NCI-H2081 treated with DMSO at 0.1 percent for 48 hours (cell line): ENCODE measurements at places on chromosomes 2 and 18.
A peak's percentile ranks its signal among the peaks of the same experiment; 100 is the strongest.

DNA sequence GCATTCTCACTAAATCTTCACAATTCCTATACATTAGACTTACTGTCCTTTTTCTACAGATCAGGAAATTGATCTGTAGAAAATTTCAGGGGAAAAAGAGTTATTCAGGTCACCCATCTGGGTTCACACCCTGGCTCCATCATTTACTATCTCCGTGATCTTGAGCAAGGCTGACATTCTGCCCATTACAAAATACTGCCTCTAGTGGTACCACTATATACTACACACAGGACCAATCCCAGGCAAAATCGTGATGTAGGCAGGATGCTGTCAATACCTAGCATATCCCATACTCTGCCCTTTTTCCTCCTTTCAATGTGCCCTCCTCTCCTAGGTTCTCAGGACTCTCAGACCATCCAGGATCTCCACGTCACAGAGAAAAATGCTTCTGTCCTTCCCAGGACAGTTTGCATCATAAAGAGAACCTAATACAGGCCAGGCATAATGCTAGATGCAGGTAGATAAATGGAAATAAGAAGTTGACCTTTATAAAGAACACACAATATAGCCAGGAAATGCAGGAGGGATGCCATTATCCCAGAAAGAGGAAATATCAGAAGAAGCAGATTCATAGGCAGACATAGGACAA lies 101.9 kb downstream of the CDH20 start:
- no peak for DNase-seq

DNA sequence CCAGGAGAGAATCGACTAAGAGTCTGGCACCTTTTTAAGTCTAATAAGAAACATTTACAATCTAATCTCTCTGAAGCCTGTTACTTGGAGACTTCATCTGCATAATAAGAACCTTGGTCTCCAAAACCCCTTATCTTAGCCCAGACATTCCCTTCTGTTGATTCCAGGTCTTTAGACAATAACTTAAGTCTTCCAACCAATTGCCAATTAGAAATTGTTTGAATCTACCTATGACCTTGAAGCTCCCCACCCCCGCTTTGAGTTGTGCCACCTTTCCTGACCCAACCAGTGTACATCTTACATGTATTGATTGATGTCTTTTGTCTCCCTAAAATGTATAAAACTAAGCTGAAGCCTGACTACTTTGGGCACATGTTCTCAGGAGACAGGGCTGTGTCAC lies 49.5 kb upstream of the DTNA start:
- DNase-seq: no peak

DNA sequence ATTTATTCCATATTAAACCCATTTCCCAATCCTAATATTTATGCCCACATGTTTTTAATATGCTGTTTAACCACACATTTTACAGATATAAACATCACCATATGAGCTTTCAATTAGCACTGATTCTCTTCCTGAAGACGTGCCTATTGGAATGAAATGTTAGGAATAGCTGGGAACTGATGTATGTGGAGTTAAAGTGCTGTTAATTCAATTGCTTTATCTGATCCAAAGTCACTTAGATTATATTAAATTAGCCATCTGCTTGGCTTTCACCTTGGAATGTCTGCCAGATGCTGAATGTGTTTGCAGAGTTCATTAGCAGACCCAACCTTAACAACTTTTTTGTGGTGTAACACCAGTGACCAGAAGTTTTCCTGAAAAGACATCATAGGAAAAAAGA lies 942.9 kb upstream of the KLHL29 start:
- no peak for DNase-seq

- DNase-seq: no peak
Measured at GRCh38 chr2:136206613-136207012, 88.7 kb upstream of the CXCR4 start.

- DNase-seq: no peak
Measured at GRCh38 chr2:203733684-203734083, 27.2 kb downstream of the CD28 start.

GRCh38 chr2:14513903-14514302 lies 118.6 kb upstream of the LRATD1 start:
- no peak for DNase-seq

GRCh38 chr2:220419647-220420046 lies 792.2 kb downstream of the SLC4A3 start:
- DNase-seq: no peak

DNA sequence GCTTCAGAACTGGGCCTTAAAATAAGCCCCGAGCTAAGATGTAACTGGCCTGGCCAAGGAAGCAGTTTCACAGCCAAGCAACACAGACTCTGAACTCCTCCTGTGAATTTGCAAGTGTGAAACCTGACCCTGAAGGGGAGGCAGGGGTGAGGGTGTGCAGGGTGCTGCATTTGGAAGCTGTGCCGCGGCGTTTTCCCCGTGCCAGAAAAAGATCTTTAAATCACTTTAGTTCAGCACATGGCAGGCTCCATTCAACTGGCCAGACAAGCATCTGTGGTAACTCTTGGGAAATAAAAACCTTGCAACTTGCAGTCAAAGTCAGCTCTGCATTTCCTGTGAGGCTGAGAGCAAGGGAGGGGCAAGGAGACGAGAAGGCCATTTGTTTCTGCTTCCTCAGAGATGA lies 209.3 kb upstream of the SOX11 start:
- DNase-seq: no peak

GRCh38 chr2:88099798-88100488 lies 27.9 kb downstream of the FABP1 start:
- DNase-seq: no peak

- DNase-seq: peak; percentile 35
Measured at GRCh38 chr2:1750933-1751766, 6.8 kb upstream of the PXDN start.

GRCh38 chr2:9975805-9976447 lies 24.4 kb downstream of the GRHL1 start:
- DNase-seq: no peak

DNA sequence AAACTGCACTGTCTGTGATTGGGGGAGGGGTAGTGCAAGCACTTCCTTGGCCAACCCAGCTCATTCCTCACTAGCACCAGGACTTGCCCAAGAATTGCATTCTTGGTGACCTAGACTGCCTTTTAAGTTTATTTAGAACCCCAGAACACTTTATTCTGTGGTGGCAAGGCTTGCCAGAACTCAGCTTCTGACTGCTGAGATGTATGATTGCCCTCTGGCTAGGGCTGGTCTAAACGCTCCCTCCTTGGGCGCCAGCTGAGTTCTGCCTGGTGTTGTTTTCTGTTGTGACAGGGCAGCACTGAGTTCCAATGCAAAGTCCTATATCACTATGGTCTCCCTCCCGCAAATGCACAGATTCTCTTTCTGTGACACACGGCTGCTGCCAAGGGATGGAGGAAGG lies 247.7 kb downstream of the ZNF385B start:
- DNase-seq: no peak
